ENCODE measurements at places on chromosomes 12 and 14.

- H3K27me3 ChIP-seq: no peaks in the 10 kb centered on the region
- no peak overlapping the region for H3K4me3 ChIP-seq
- no peaks in the 10 kb centered on the region for H3K4me1 ChIP-seq
- no peak for DNase-seq
- no peaks in the 10 kb centered on the region for H3K36me3 ChIP-seq
- no peak overlapping the region for H3K27ac ChIP-seq
Measured at GRCh38 chr12:61870658-61871484, 389.3 kb upstream of the USP15 start.

GRCh38 chr14:21923820-21924219 lies 250.2 kb upstream of the OR4E1 start:
- H3K4me3 ChIP-seq: peak overlapping the region; percentile 33
- peaks cover 42% of the 10 kb centered on the region for H3K4me1 ChIP-seq
- no peaks in the 10 kb centered on the region for H3K36me3 ChIP-seq
- DNase-seq: peak; percentile 28

GRCh38 chr12:107229827-107230226 lies 136.5 kb upstream of the CRY1 start:
- no peak overlapping the region for H3K4me3 ChIP-seq
- peaks cover 2% of the 10 kb centered on the region for H3K27me3 ChIP-seq
- no peaks in the 10 kb centered on the region for H3K4me1 ChIP-seq
- H3K36me3 ChIP-seq: no peaks in the 10 kb centered on the region
- H3K27ac ChIP-seq: no peak overlapping the region

- peaks cover 21% of the 10 kb centered on the region for H3K4me1 ChIP-seq
- DNase-seq: no peak
- H3K27ac ChIP-seq: no peak overlapping the region
- H3K36me3 ChIP-seq: no peaks in the 10 kb centered on the region
Measured at GRCh38 chr12:49941556-49942511, 8.7 kb upstream of the AQP2 start.

DNA sequence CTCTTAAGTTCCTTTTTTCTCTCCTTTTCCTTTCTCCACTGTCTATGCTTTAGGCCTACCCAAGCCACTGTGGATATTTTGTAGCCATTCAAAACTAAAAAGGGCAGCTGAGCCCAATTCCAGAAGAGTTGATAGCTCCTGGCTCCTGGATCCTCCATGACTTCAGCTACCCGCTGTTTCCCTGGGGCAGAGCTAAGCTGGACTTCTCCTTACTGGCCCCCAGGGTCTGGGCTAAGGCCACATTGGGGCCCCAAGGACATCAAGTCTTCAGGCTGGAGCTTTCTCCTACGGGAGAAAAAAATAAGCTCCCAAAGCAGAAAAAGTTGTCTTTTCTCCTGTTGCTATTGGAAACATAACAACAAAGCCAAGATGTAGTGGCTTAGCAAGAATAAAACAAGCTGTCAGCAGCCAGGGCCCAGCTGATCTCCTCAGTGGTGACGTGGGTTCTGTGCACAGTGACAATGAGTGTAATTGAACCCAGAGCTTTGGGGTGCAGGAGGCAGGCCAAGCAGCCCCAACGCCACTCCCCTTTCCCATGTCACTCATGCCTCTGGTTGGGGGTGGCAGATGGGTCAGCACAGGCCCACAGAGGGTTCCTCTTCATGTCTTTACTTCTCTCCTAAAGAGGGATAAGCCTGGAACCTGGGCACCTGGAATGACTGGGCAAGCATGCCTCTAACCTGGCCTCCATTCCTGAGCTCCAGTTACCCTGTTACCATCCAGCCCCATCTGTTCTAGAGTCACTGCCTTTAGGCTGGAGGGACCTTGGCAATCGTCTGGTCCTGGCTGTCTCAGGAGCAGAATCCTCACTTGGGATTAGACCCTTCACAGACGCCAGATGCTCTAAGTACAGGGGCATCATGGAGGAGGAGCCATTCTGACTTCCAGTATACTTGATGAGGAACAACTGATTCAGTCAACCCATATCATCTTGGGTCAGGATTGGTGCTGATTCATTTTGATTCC lies 171.2 kb downstream of the ZFP36L1 start:
- no peaks in the 10 kb centered on the region for H3K27me3 ChIP-seq
- no peak overlapping the region for H3K27ac ChIP-seq
- H3K36me3 ChIP-seq: no peaks in the 10 kb centered on the region

DNA sequence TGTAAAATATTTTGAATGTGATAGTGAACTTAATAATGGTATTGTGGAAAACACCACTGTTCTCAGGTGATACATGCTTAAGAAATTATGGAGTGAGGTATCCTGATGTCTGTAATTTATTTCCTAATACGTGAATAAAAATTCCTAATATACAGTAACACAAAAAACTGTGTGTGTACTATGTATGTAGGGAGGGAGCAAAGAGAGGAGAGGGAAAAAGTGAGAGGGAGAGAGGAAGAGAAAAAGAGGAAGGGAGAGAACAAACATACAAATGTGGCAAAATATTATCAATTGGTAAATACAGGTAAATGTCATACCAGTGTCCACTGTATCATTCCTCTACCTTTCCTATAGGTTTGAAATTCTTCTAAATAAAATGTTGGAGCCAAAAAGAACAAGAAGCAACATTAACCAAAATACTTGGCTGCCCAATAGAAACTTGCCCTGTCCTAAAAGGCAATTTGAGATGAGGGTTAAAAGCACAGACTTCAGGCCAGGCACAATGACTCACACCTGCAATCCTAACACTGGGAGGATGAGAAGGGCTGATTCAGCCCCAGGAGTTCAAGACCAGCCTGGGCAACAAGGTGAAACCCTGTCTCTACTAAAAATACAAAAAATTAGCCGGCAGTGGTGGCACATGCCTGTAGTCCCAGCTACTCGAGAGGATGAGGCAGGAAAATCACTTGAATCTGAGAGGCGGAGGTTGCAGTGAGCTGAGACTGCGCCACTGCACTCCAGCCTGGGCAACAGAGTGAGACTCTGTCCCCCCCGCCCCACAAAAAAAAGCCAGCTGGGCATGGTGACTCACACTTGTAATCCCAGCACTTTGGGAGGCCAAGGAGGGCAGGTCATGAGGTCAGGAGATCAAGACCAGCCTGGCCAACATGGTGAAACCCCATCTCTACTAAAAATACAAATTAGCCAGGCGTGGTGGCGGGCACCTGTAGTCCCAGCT lies 14.5 kb downstream of the R3HDM2 start:
- H3K4me3 ChIP-seq: no peak overlapping the region
- DNase-seq: no peak
- H3K4me1 ChIP-seq: peaks cover under 1% of the 10 kb centered on the region
- no peaks in the 10 kb centered on the region for H3K27me3 ChIP-seq
- H3K36me3 ChIP-seq: peaks cover 11% of the 10 kb centered on the region

- H3K4me1 ChIP-seq: no peaks in the 10 kb centered on the region
- H3K4me3 ChIP-seq: no peak overlapping the region
- H3K36me3 ChIP-seq: no peaks in the 10 kb centered on the region
- no peak for DNase-seq
Measured at GRCh38 chr12:15751741-15752140, 37.4 kb downstream of the EPS8 start.

GRCh38 chr12:132776816-132777568 lies 15.4 kb upstream of the ANKLE2 start:
- DNase-seq: no peak
- no peak overlapping the region for H3K27ac ChIP-seq
- no peaks in the 10 kb centered on the region for H3K27me3 ChIP-seq

- H3K27ac ChIP-seq: no peak overlapping the region
- H3K4me1 ChIP-seq: no peaks in the 10 kb centered on the region
- no peak overlapping the region for H3K4me3 ChIP-seq
- no peaks in the 10 kb centered on the region for H3K27me3 ChIP-seq
Measured at GRCh38 chr14:33851931-33852330, 98.9 kb downstream of the EGLN3 start.

GRCh38 chr12:64125913-64126312 lies 96.2 kb downstream of the KICS2 start:
- no peak for DNase-seq
- H3K4me3 ChIP-seq: no peak overlapping the region
- H3K36me3 ChIP-seq: no peaks in the 10 kb centered on the region
- H3K27me3 ChIP-seq: no peaks in the 10 kb centered on the region
- H3K4me1 ChIP-seq: no peaks in the 10 kb centered on the region

DNA sequence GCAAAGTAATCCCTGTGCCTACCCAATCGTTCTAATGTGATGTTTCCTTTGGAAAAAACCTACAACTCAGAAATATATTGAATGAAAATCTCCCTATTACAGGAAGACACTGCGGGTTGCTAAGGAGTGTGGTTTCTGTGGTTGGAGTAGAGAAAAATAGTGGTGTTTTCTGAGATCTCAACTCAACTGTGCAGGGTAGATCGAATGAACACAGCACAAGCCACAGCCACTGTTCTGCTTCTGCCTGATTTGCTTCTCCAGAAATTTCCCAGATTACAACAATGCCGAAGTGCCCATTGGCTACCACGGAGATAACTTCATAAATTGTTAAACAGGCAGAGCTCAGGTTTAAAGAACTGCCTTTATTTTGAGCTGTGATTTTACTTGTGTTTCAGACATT lies 480.4 kb downstream of the DIO2 start:
- H3K36me3 ChIP-seq: no peaks in the 10 kb centered on the region
- no peaks in the 10 kb centered on the region for H3K4me1 ChIP-seq
- H3K4me3 ChIP-seq: no peak overlapping the region
- no peak overlapping the region for H3K27ac ChIP-seq
- DNase-seq: no peak
- H3K27me3 ChIP-seq: no peaks in the 10 kb centered on the region

DNA sequence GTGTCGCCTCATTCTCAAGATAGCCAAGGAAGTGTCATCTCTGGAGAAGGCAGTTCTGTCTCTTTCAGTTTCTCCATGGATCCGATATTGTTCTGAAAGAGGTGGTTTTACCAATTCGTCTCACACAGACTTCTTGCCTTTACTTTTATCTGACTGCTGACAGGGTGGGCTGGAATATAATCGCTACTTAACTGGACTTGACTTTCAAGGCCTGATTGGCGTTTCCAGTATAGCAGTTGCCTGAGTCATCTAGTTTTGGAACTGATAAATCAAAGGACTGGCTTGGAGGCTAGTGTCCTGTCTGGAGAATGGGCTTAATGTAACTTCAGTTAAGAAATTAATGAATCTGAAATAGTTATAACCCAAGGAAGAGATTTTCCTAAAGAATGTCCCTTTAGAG lies 21.6 kb downstream of the PRKCH start:
- H3K36me3 ChIP-seq: no peaks in the 10 kb centered on the region
- peak overlapping the region; percentile 81 for H3K27ac ChIP-seq
- H3K27me3 ChIP-seq: no peaks in the 10 kb centered on the region
- DNase-seq: no peak

GRCh38 chr14:42299692-42300091 lies 693.0 kb downstream of the LRFN5 start:
- no peak for DNase-seq
- H3K27me3 ChIP-seq: no peaks in the 10 kb centered on the region
- H3K27ac ChIP-seq: no peak overlapping the region
- no peaks in the 10 kb centered on the region for H3K4me1 ChIP-seq
- H3K36me3 ChIP-seq: no peaks in the 10 kb centered on the region

DNA sequence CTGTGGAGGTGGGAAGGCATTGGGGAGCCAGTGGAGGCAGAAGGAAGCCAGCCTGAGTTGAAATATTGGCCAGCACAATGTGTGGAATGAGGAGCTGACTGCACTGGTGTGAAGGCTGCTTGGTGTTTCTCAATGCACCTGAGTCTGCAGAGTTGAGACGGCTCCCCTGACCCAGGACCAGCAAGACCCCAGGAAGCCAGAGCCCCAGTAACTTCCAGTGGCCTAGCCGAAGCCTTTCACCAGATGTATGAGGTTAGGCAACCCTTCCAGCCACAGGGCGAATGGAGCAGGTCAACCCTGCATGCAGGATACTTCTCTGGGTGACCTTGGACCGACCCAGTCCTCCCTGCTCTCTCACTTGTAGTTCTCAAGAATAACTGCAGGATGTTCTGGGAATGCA lies 12.9 kb upstream of the KRT73 start:
- peak overlapping the region; percentile 56 for H3K27ac ChIP-seq
- no peaks in the 10 kb centered on the region for H3K36me3 ChIP-seq
- H3K4me1 ChIP-seq: peaks cover 53% of the 10 kb centered on the region
- H3K4me3 ChIP-seq: no peak overlapping the region
- DNase-seq: no peak

DNA sequence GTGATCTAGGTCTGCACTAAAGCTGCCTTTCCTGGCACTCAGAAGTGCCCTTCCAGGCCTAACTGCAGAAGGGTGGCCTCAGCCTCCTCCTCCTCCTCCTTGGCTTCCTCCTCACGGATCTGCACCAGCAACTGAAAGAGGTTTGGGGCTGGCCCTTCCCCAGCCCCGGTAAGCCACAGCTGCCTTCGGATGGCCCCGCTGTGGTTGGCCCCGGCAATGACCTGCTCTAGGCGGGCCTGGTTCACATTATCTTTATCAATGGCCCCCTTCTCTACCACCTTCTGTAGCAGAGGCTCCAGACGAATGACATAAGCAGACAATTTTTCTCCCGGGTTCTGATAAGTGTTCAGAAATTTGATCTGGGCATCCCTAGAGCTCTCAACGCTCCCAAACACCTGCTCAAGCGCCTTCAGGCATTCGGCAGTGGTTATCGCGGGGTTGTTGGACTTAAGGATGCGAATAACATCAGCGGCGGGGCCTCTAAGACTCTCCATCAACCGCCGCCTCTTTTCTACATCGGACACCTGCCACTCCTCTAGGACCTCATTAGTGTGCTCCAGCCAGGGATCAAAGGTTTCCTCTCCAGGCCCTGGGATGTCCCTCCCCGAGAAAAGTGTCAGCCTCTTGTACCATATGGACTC lies 1.5 kb downstream of the PNMA1 start:
- no peak for DNase-seq
- H3K27me3 ChIP-seq: no peaks in the 10 kb centered on the region
- H3K36me3 ChIP-seq: no peaks in the 10 kb centered on the region
- peaks cover 12% of the 10 kb centered on the region for H3K4me1 ChIP-seq
- H3K4me3 ChIP-seq: peak overlapping the region; percentile 71

- H3K4me3 ChIP-seq: no peak overlapping the region
- no peaks in the 10 kb centered on the region for H3K36me3 ChIP-seq
- no peaks in the 10 kb centered on the region for H3K4me1 ChIP-seq
- H3K27me3 ChIP-seq: no peaks in the 10 kb centered on the region
Measured at GRCh38 chr12:124213666-124214347, 81.1 kb upstream of the RFLNA start.

- H3K27ac ChIP-seq: no peak overlapping the region
- no peaks in the 10 kb centered on the region for H3K4me1 ChIP-seq
- H3K27me3 ChIP-seq: peaks cover 13% of the 10 kb centered on the region
- peak; percentile 38 for DNase-seq
- H3K4me3 ChIP-seq: no peak overlapping the region
Measured at GRCh38 chr14:71855399-71856036, 76.7 kb upstream of the RGS6 start.

- peaks cover 14% of the 10 kb centered on the region for H3K27me3 ChIP-seq
- H3K4me3 ChIP-seq: no peak overlapping the region
- H3K4me1 ChIP-seq: no peaks in the 10 kb centered on the region
Measured at GRCh38 chr12:100359822-100360221, 2.9 kb downstream of the SLC17A8 start.
